ENCODE measurements at places on chromosomes 7 and 10.
A peak's percentile ranks its signal among the peaks of the same experiment; 100 is the strongest.

- DNase-seq = no peak
Observed at GRCh38 chr10:57849691-57850357, 417.9 kb downstream of the IPMK start.

DNA sequence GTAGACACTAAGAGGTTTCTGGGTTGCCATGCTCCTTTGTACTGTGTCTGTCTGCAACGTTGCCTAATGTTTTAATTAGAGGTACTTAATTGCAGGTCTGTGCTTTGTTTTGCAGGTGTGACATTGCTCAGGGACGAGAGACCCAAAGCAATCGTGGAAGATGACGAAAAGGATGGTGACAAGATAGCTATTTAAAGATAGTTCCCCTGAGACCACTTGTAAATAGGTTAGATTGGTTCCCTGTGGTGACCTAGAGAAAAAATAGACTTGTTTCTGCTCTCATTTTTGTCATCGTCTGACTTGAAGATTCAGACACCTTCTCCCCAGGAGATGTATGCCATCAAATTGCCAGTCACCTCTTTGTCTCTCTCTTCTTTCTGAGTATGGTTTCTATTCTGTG lies 20.1 kb downstream of the PPP1R17 start:
- no peak for DNase-seq

DNA sequence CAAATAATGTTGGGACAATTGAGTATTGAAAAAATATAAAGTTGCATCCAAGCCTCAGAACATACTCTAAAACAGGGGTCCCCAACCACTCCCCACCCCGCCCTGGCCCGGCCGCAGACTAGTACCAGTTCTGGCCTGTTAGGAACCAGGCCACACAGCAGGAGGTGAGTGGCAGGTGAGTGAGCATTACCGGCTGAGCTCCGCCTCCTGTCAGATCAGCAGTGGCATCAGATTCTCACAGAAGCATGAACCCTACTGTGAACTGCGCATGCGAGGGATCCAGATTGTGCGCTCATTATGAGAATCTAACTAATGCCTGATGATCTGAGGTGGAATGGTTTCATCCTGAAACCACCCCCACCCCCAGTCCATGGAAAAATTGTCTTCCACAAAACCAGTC lies 19.4 kb downstream of the HIPK2 start:
- no peak for DNase-seq

- no peak for DNase-seq
Observed at GRCh38 chr10:4403638-4404252, 422.3 kb upstream of the AKR1E2 start.

DNA sequence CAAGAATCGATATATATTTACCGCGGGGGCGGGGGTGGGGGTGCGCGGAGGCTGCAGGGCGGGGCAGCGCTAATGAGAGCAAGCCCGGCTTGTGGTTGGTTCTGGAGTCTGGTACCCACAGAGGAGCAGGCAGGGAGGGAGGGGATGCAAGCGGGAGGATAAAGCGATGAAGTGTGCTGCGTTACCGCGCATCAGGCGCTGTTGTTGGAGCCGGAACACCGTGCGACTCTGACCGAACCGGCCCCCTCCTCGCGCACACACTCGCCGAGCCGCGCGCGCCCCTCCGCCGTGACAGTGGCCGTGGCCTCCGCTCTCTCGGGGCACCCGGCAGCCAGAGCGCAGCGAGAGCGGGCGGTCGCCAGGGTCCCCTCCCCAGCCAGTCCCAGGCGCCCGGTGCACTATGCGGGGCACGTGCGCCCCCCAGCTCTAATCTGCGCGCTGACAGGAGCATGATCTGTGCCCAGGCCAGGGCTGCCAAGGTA lies at the start of gene HECW1:
Gene HECW1, plus strand, starts transcription at position 189 of the 482 bp plus-strand sequence. CDS start 131,259 bp downstream, outside the sequence.
- no peak for DNase-seq

- no peak for DNase-seq
Observed at GRCh38 chr7:17183630-17184328, 114.7 kb upstream of the AHR start.

GRCh38 chr7:146647445-146647844 lies 530.8 kb downstream of the CNTNAP2 start:
- DNase-seq = no peak

DNA sequence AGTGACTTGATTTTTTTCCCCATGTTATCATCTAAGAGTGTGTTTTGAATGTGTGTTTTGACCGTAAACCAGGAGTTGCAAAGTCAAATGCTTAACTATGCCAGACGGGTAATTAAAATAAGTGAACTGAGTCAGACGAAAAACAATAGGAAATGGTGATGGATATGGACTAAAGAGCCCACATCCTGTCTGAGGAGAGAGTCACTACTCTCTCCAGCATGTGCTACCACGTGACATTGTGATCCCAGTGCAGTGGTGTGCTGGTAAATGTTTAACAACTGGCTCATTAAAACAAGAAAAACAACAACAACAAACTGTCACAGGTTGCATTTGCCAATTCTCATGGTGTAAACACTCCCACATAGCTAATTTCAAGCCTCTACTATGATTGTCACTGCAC lies 164.3 kb downstream of the SUGCT start:
- no peak for DNase-seq

- no peak for DNase-seq
Observed at GRCh38 chr10:115772606-115773005, 500.4 kb downstream of the GFRA1 start.

- DNase-seq = no peak
Observed at GRCh38 chr10:116852246-116852645, 2.9 kb downstream of the ENO4 start.

DNA sequence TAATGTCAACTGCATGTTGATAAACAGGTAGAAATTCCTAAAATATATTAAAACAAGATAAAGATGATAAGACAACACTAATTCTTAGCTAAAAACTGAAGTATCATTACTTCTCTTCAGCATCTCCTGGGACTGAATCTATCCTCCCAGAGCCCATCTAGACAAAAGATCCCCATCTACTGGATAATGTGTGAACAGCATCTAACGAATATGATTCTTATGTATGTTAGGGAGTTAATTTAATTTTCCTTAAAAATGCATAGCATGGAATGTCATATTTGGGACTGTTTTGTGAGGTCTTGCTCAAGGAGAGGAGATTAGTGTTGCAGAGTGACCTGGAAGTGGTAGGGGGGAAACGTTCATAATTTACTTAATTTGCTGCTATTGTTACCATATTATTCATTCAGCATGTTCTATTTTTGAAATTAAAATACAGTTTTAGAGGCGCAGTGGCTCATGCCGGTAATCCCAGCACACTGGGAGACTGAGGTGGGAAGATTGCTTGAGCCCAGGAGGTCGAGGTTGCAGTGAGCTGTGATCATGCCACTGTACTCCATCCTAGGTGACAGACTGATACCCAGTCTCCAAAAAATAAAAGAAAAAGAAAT lies 305.1 kb upstream of the CSTF2T start:
- DNase-seq = peak; percentile 26

- DNase-seq = no peak
Observed at GRCh38 chr10:34104829-34105572, 710.1 kb downstream of the PARD3 start.

DNA sequence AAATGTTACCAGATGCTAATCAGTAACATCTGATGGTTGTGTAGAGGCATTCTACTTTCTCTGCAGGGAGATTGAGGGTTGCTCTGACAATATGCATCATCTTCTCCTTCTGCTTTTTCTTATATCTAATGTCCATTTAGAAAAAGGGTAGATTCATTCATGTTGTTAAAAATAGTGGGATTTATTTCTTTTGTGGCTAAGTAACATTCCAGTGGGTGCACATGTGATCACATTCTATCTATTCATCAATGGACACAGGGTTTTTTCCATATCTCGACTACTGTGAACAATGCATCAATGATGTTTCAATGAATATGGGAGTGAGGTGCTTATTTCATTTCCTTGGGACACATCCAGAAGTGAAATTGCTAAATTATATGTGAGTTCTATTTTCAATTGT lies 103.9 kb downstream of the CRPPA start:
- no peak for DNase-seq

- no peak for DNase-seq
Observed at GRCh38 chr7:105985229-105985628, 22.2 kb downstream of the CDHR3 start.

DNA sequence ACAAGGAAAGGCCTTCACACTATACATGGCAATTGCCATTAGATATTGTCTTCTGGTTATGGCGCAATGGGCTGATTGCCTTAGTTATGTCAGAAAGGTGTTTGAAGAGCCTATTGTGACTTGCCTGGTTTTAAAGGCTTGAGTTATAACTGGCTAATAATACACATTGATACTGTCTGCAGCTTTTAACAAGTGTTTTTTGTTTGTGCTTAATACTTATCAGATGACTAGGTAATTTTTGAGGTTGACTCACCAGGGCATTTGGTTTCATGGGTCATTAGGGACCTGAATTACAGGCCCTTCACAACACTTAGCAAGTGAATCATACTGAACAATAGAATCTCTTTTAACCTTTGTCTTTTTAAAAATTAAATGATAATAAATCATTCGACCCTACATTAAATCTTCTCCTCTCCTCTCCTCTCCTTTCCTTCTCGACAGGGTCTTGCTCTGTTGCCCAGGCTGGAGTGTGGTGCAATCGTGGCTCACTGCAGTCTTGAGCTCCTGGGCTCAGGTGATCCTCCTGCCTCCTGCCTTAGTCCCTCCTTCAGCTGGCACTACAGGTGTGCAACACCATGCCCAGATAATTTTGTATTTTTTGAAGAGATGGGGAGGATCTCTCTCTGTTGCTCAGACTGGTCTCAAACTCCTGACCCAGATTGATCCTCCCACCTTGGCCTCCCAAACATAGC lies 196.3 kb downstream of the JCAD start:
- no peak for DNase-seq

GRCh38 chr7:108328174-108328651 lies 128.0 kb downstream of the NRCAM start:
- DNase-seq = no peak

DNA sequence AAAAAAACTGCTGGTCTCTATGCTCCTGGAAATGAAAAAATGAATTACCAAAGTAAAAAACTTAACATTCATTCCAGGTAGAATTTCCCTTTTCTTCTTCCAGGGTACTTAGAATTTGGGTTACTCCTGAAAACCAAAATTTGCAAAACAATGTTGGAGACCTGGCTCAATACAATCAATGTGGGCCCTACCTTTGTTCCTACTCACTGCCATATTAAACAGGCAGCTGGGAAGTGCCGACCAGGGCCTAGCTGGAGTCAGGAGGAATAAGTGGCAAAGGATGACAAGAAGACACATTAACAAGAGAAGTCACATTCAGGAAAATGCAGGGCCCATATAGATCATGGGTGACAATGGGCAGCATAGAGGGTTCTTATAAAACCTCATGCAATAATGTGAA lies 6.4 kb upstream of the AGK start:
- no peak for DNase-seq

DNA sequence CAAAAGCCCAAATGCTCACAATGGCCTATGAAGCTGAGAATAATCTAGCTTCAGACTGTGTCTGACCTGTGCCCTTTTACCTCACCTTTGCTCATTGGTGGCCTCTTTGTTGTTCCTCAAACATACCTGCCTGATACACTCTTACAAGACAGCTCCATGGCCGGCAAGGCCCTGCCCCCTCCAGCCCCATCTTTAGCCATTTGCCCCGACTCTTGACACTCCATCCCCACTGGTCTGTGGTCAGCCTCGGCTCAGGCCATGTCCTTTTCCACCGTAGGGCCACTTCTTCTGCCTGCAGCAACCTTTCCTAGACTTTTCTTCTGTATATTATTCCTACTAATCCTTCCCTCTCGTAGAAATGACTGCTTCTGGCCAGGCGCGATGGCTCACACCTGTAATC lies 265.2 kb downstream of the RPS24 start:
- no peak for DNase-seq

DNA sequence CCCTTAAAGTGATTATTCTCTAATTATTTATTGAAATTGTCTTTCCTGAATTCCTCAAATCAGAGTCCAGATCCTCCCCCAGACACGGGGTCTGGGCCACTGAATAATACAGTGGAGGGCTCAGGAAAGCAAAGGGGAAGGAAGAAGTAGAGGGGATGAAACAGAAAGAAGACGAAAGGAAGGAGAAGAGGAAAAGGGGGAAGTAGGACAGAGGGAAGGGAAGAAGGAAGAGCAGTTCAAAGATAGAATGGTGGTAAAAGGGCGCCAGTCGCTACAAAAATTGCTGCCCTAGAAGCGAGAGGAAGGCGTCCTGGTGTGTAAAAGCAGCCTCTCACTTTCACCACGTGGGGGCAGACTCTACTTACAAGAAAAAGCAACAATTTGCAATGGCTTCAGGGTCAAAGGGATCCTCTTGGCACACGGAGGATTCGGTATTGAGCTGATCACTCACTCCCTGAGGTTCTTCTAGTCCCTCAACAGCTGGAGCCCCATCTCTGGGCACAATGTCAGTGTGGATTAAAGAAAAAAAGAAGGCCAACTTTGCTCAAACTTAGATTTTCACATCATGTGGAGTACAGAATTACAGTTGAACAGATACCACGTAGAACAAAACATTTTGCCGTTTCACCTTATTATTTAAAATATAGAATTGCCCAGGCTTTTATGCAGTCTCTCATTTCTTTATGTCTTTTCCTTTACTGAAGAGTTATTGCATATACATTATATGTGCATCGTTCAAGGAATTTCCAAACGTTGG lies 31.4 kb upstream of the NPVF start:
- DNase-seq = peak; percentile 64

DNA sequence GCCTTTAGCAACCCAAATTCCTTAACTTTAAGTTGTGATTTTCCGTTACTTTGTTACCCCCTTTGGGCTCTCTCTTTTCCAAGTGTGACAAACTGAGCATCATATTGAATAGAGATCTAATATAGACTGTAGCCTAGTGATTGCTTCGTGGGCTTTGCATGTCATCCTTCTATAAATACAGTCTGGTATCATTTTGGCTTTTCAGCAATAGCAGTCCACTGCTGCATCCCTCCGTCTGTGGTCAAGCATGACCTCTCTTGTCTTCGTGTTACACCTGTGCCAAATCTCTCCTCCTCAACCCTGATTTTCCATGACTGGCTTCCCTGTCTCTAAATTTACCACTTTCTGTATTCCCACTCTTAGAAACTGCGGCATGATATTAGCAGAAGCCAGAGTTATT lies 53.8 kb upstream of the AGK start:
- no peak for DNase-seq

GRCh38 chr7:43869867-43870240 lies 537 bp upstream of the MRPS24 start:
- DNase-seq = peak; percentile 30

GRCh38 chr7:153036396-153037063 lies 277.0 kb downstream of the ACTR3B start:
- no peak for DNase-seq

- DNase-seq = peak; percentile 37
Observed at GRCh38 chr10:96339956-96340904, 18.6 kb downstream of the OPALIN start.

DNA sequence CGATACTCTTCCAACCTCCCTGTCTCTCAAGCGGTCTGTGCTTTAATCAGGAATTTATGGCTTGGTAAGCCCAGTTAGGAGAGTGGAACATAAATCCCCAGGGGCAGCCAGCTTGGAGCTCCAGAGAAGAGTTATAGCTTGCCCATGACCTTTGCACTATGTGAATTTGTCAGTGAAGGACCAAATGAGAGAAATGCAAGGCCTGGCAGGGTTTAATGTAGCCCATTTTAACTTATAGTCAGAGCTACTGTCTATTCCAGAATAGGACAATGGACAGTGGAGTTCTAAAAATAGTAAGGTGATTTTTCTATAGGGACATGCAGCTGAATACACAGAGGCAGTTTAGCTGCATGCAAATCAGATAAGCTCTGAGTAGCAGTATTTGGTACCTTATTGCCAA lies 142.6 kb upstream of the CAV2 start:
- DNase-seq = peak; percentile 17

GRCh38 chr10:121188005-121188404 lies 336.8 kb downstream of the WDR11 start:
- peak; percentile 46 for DNase-seq

GRCh38 chr10:24947304-24948097 lies 4.9 kb downstream of the PRTFDC1 start:
- DNase-seq = no peak
